Left cardiac atrium (tissue), 4 donors: ENCODE measurements at places on chromosomes 3 and 15.

- DNase-seq: no peak
Observed at GRCh38 chr15:68470976-68471375, 39.0 kb upstream of the ITGA11 start.

DNA sequence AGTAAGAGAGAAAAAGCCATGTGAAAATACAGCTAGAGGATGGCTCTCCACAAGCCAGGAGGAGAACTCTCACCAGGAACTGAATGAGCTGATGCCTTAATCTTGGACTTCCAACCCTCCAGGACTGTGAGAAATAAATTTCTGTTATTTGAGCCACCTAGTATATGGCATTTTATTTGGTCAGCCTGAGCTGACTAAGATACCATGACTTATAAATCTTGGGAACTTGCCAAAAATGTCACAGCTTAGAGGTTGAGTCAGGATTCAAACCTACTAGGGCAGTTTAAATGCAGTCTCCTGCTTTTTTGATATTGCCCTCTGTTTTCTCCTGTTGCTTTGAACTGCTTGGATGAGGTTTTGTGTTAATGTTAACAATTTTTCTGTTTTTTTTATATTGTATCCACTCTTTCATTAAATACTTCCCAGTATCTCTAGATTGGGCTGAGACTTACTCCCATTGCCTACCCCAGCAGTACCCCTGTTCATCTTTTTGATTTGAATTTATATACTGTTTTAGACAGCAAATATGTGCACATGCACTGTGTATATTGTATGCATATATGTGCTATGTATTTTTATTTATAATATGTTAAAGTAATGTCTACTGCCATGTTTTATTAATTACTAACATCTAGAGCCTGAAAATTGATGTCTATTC lies 1223.2 kb downstream of the OTOL1 start:
- DNase-seq: no peak

DNA sequence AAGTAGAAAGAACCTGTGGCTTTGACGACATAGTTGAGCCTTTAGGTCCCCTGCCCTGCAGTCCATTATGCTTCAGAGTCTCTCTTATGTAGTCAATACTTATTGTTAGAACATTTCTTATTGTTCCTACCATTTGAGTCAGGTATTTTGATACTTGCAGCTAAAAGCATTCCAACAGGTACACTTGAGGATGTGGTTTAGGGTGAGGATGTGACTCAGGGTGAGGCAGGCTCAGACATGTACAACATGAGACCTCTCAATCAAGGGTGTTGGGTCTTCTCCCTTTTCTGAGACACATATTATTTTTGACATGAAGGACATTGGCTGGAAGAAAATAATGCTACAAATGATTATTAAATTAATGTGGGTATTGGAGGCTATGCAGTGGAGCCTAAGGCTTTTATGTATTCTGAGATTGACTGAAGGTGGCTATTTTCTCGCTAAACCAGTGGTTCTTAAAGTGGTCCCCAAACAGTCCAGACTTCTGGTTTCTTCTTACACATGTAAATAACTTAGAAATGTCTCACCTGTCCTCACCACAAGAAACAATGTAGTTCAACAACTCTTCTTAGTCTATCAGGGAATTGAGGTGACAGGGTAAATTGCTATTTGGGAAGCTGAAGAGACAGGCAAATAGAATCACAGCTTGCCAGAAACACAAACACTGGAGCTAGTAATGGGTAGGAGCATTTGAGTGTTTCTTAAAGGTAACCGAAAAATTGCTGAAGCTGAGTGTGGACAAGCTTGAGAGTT lies 135.5 kb upstream of the ZPLD1 start:
- no peak for DNase-seq

- no peak for DNase-seq
Observed at GRCh38 chr3:30221619-30222018, 384.8 kb upstream of the TGFBR2 start.

DNA sequence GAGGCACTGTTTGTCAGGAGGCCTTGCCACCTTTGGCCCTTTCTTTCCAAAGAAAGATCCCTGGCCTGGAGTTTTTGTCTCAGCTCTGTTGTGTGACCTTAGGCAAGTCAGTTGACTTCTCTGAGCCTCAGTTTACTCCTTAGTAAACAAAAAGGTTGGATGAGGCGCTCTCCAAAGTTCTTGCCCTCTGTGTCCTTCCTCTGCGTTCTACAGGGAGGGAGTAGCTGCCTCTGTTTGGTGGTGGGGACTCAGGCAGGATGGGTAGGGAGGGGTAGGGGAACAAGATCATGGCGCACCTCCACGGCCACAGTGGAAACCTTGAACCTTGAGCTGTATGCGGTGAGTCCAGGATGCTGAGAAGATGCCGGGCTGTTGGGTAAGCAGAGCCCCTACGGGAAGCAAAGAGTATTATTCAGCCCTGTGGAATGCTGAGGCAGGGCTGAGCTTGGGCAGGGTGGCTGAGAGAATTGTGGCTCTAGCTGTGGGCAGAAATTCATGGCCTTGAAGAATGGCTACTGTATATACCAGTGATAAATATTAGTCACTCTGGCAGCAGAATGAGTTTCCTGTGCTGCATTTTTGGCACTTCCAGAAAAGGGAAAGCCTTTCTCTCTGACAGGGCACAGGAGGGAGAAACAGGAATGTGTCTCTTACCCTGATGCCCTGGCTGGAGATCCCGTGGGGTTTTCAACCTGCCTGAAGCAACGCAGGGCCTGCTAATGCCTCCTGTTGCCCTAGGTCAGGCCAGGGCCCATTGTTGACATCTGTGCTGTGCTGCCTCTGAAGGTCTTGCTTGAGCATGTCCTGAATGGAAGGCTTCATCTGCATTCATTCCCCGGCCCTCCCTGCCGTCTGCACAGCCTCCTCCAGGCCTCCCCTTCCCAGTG lies 39.9 kb downstream of the SMAD3 start:
- DNase-seq: peak; percentile 68

DNA sequence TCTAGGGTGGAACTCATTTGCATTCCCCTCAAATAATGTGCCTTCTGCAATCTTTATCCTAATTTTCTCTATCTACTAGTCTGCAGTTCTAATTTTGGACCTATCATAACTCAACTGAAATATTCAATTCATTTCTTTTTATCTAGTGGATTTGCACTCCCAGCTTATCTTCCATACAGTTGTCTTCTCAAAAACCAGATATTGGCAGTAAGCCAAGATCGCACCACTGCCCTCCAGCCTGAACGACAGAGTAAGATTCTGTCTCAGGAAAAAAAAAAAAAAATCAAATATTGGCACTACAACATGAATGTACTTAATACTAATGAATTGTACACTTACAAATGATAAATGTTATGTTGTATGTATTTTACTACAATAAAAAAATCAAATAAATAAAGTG lies 18.0 kb upstream of the CHMP2B start:
- DNase-seq: no peak
